Chondrocyte (in vitro differentiated cells): ENCODE measurements at places on chromosomes 12 and 14. TPM values are rescaled to one million over a fixed set of nuclear protein-coding genes. Genes with fewer than 3 reads are reported as not detected.

DNA sequence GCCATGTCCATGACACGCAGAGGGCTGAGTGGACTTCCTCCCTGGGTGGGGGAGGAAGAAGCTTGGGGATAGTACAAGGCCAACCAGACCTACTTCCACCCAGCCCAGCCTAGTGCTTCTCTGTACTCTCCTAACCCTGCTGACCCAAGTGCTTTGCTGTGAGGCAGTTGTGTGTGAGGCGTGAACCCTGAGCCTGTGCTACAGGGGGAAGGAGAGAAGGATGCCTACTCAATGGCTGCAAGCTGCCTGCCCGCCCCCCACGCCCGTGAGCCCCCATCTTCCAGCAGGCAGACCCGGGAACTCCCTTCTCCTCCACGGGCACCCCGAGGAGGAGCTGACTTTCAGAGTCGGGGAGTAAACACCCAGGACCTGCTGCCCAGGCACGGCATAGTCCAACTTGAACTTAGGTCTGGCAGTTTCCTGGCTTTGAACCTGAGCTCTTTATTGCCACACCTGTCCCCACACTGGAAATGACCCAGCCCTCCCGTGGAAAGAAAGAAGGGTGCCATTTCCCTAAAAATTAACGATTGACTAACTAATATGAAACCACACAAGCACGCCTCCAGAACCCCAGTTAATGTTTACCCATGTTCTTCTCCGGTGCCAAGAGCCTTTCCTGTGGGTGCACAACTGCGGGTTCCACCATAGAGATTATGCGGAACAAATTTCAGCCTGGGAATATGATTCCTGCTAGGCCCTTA is 10.8 kb downstream of the ALDH2 start:
- no peak overlapping the region for H3K4me3 ChIP-seq
- DNase-seq: no peak
- peaks cover 11% of the 10 kb centered on the region for H3K36me3 ChIP-seq
- H3K27ac ChIP-seq: peak overlapping the region; percentile 8
- peaks cover 24% of the 10 kb centered on the region for H3K4me1 ChIP-seq

DNA sequence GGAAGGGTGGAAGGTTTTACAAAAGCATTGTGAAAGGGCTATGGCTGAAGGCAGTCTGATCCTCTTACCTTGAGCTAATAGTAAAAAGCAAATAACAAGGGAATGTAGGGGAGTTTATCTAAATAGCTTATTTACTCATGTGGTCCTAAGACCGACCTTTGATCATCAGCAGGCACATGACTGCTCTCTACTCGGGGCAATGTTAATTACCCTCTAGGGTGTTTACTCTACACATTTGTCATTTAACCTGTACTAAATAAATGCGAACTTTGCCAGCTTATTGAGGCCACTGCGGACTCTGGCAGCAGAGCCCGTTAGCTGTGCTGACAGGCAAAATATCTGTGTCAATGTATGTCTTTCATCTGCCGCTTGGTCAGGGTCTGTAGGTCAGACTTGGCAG is 768.3 kb upstream of the ATXN7L3B start:
- no peaks in the 10 kb centered on the region for H3K27me3 ChIP-seq
- no peak for DNase-seq
- no peak overlapping the region for H3K4me3 ChIP-seq
- H3K4me1 ChIP-seq: no peaks in the 10 kb centered on the region

The PTPRO gene
- total RNA-seq: 3.0 to 3.9 TPM (median 3.1 TPM) in 3 replicates

The DAO gene
- not detected in 3 replicates for total RNA-seq
